GM10248 (cell line): ENCODE measurements at places on chromosomes 11 and 22.
A peak's percentile ranks its signal among the peaks of the same experiment; 100 is the strongest.

DNA sequence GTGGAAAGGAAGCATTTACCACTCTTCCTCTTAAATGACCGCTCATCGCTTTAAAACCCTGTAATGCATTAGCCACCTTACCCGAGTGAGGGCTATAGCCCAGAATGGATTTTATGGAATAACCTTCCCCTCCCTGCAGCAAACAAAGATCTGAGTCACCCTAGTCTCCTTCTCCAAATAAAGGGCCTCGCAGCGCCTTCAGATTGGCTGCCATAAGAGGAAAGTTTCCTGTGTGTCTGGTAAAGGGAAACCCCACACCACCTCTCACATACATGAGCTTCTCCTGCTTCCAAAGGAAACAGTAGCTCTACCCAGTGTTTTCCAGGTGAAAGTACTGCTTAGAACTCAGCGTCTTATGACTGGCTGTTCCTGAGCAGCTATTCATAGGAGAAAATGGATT, 47.8 kb downstream of the PPP2R1B start:
- no peak for DNase-seq

GRCh38 chr11:61172888-61173287, 11.7 kb upstream of the VPS37C start:
- no peak for DNase-seq

DNA sequence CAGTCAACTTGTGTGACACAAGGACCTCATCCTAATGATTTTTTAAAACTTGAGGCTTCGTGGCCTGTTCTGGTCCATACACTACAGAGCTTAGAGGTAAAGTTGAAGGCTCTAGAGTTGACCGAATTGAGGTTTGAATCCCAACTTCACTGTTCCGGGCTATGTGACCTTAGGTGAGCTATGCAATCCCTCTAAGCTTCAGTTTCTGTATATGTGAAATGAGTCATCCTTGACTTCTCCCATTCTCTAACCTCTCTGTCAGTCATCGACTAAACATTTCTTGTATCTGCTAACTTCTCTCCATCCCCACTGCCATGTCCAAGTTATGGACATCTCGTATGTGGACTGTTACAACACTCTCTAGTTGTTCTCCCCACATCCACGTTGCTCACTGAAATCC, 178.2 kb upstream of the TMEM45B start:
- no peak for DNase-seq

DNA sequence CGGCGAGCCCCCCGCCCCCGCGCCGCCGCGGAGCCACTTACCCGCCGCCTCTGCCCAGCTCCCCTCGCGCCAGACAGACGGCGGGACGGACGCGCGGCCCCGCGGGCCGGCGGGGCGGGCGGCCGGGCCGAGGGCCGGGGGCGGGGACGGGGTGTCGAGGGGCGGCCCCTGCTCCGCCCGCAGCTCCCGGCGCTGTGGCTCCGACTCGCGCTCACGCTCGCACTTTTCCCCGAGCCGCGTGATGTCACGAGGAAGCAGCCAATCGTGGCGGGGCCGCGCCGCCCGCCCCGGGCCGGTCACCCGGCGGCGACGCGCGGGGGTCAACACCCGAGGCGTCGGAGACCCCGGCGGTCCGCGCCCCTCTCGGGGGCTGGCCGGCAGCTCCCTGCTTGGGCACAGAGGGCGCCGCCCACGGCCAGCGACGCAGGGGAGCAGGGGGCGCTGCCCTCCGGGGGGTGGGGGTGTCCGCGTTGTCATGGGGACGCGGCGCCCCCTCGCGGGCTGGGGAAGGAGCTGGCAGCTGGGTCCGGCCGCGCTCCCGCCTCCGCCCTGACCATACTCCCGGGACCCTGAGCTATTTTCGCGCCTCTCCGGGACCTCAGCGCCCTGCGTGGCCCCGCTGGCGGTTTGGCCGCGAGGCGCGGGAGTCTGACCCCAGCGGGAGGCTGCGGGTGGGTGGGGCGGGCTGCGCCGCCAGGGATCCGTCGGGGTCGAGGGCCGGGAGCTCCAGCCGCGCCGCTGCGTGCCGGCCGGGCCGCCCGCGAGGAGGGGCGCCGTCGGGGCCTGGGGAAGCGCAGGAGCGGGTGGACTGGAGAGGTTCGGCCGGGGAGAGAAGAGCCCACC, at the start of gene CHRM4:
TSS of gene CHRM4 (minus strand) at position 199 of the 843 bp plus-strand sequence. CDS start 5,219 bp downstream, outside the sequence.
- DNase-seq, result peak; percentile 75

GRCh38 chr11:110434952-110435779, 5.4 kb downstream of the FDX1 start:
- DNase-seq, result no peak

- DNase-seq, result no peak
Measured at GRCh38 chr11:8724682-8725081, 42.1 kb downstream of the RPL27A start.

- DNase-seq, result no peak
Measured at GRCh38 chr11:26731084-26731456, 9.2 kb upstream of the SLC5A12 start.

GRCh38 chr11:1836011-1836945, 1.5 kb downstream of the SYT8 start:
- no peak for DNase-seq
